ENCODE measurements at places on chromosomes 11 and 22. TPM values are rescaled to one million over a fixed set of nuclear protein-coding genes. Genes with fewer than 3 reads are reported as not detected.

- no peak for DNase-seq
These were observed 475.1 kb upstream of the LARGE1 start for GRCh38 chr22:34395370-34395769.

GRCh38 chr22:23553924-23554870 lies 25.9 kb downstream of the IGLL1 start:
- DNase-seq: no peak

GRCh38 chr11:117885777-117886176 lies 9.3 kb upstream of the FXYD6 start:
- no peak for DNase-seq

- no peak for DNase-seq
These were observed 41.4 kb upstream of the PCF11 start for GRCh38 chr11:83115551-83115950.

DNA sequence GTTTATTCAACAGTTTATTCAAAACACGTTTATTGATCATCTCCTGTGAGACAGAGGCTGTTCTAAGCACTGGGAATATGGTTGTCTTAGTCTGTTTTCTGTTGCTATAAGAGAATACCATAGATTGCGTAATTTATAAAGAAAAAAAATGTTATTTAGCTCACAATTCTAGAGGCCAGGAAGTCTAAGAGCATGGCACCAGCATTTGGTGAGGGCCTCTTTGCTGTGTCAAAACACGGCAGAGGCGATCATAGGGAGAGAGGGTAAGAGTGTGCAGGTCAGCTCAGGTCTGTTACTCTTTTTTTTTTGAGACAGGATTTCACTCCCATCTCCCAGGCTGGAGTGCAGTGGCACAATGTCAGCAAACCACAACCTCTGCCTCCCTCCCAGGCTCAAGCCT lies 5.2 kb upstream of the IL17RA start:
- DNase-seq: no peak

- DNase-seq: peak; percentile 89
These were observed 2.6 kb upstream of the UCP3 start for GRCh38 chr11:74011360-74012073.

DNA sequence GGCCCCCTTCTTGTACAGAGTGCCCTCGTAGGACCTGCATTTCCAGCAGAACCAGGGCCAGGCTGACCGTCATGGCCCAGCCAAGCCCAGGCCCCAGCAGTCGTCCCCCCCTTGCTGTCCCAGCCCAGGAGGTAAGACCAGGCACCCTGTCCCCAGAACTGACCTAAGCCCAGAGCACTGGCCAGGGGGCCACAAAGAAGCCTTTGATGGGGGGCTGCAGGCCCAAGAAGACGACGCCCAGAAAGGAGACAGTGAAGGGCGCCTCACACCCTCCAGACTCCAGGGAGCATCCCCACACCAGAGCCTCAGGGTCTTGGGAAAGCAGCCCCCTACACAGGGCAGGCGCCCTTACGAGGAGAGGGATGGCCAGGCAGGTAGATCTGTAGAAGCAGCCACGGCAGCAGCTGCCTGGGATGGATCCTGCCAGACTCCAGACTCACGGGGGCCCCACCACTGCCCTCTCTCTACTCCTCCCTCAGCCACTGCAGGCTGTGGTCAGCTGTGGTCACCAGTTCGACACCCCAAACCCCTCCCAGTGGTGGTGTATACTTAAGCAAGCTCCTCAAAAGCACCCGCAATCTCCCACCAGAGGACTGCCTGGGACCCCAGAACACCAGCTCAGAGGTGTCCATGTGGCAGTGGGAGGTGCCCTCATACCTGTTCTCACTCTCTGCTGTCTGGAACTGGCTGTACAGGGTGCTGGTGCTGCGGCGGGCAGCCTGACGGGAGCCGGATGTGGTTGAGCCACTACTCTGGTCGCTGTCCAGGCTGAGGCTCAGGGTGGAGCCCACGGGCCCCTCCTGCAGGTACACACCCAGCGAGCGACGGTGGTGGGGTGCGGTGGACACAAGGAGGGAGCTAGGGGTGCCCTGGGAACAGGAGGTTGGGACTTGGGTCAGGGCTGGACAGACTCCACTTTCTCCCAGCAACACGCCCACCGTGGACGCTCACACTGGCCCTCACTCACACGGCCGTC lies 27.0 kb downstream of the SBF1 start:
- DNase-seq: no peak

GRCh38 chr22:48692734-48693376 lies 1134.8 kb downstream of the BRD1 start:
- DNase-seq: no peak

DNA sequence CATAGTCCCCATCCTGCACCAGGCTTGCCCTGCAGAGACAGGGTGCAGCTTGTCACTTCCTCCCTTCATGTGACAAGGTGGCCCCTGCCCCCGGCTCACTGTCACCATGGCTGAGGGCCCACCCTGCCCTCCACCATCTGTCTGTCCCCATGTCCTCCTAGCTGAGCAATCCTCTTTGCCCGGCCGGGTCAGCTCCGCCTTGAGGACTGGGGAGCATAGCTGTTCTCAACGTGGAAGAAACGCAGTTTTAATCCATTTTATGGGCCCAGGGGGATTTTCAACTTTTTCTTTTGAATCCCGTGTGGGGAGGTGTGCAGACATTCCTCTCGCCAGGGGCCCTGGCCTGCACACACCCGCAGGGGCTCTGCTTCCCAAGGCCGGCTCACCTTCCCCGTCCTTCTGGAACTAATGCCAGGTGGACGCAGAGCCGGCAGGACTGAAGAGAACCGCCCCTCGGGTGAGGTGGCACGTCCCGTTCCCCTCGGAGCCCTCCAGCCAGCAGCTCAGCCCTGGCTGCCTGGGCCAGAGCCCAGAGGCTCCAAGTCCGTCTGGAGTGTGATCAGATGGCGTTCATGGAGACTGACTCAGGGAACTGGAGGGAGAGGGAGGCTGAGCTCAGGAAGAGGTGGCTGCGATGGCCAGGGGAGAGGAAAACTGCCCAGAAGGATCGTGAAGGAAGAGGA lies 1108.7 kb downstream of the BRD1 start:
- no peak for DNase-seq

DNA sequence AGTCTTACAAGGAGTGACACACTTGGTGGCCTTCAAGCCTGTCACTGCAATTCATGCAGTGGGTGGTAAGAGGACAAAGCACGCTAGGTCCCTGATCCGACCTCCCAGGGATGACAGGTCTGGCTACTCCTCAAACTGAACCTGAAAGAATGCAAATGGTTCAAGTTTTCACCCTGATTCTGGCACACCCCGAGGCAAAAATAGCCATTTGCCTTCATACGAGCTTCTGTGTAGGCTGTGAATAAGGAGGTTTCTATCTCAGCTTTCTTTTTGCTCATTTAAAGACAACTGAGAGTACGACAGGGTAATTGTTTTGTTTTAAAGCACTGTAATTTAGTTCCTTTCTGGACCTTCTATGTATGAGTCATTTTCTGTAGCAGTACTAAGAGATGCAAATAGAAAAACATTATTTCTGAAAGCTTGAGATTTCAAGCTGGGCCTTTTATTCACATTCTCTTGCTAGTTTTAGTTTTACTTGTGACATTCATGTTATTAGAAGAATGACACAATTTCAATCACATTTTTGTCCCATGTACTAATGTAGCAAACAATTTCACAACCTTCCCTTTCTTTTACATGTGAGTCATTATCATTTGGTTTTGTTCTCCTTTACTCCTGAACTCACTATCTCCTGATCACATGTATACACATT lies 56.6 kb upstream of the FDX1 start:
- peak; percentile 64 for DNase-seq

DNA sequence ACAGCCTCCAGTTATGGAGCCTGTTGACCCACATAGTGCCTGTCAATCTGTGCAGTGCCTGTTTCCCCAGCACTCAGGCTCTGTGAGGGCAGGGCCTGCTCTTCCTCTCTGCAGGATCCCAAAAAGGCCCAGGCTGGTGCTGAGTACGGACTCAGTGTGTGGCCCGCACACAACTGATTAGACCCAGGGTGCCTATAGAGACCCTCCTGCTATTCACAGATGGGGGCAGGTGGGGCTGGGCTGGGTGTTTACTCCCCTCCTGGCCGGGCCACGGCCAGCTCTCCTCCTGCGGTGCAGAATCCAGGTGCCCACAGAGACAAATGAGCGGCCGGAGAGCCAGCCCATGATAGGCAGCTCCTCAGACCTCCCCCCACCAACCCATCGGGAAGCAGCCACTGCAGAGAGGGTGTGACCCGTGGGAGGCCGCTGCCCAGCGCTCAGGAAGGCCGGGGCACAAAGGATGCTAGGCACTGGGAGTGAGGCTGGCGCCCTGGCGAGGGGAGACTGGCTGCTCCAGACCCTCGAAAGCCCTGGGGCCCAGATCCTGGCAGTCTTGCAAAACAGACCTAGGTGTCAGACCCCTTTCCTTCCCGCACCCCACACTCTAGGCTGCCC lies 239.0 kb downstream of the CTTN start:
- DNase-seq: no peak

DNA sequence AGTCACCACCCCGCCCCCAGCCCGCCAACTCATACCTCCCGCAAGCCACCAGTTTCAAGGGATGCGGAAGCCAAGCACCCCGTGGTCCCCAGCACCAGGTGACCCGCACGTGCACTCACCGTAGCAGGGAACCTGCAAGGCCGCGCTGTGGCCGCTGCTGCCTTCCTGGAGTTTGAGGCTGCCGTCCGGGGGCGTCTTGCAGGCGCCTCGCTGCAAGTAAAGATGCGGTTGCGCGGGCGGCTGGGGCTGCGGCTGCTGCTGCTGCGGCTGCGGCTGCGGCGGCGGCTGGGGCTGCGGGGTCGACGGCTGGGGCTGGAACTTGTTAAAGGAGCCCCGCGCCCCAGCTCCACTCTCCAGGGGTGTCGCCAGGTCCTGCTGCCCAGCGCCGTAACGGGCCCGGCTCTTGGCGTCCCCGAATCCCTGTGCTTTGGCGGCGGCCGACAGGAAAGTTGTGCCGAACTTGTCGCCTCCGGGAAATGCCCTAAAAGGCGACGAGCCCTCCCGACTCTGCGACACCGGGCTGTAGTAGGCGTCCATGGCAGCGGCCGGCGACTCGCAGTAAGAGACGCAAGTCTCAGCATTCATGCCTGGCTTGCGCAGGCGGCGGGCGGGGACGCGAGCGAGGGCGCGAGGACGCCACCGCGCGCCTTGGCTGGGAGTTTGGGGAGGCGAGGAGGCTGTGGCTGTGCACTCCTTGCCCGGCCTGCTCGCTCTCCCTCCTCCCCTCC lies at the start of gene ALX4:
Gene ALX4 (minus strand): TSS at position 662 of the 728 bp plus-strand sequence. CDS start 77 bp downstream, at position 585.
- DNase-seq: peak; percentile 77

DNA sequence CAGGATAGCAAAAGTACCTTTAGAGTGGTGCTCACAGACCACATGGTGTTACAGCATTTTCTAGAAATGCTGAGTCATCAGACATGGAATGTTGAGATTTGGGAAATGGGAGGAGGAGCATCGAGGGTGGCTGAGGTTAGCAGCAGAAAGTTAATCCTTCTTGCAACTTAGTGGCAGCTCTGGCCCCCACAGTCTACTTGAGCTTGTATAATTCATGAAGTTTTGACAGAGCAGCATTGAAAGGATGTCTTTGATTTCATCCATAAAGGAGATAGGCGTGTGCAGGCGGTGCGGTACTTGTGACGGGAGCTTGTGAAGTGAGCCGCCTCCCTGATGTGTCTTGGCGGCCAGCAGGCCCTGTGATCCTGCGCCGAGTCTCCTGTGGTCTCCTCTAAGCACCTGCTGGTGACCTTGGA lies 330.5 kb downstream of the TBC1D22A start:
- no peak for DNase-seq

GRCh38 chr22:24190159-24190540 lies 8.9 kb downstream of the SUSD2 start:
- DNase-seq: no peak

DNA sequence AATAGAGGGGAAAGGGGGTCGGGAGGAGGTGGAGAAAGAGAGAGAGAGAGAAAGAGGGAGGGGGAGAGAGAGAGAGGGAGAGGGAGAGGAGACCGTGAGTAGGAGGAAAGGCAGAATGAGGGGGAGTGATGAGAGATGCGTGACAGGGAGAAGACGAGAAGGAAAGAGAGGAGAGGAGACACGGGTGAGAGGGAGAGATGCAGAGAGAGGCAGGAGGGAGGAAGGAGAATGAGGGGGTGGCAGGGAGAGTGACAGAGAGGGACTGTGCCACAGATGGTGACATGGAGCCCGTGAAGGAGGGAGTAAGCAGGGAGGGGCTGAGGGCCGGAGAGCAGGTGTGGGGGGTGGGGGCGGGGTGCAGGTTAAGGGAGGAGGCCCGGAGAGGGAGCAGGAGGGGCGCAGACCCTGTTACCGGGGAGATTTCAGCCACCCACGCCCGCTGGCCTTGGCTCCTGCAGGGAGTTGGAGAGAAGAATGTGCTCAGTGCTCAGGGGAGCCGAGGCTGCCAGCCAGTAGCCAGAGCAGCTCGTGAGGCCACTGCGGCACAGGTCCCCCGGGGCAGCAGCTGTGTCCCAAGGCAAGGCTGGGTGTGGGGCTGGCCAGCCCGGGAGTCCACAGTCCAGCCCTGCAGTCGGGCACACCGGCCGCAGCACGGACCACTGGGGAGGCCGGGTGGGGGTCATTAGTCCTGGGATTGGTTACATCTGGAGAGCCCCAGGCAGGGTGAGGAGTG lies at the start of gene SSTR3:
Gene SSTR3 (minus strand): TSS at position 304 of the 733 bp plus-strand sequence. CDS start 4,674 bp downstream, outside the sequence.
- DNase-seq: no peak

DNA sequence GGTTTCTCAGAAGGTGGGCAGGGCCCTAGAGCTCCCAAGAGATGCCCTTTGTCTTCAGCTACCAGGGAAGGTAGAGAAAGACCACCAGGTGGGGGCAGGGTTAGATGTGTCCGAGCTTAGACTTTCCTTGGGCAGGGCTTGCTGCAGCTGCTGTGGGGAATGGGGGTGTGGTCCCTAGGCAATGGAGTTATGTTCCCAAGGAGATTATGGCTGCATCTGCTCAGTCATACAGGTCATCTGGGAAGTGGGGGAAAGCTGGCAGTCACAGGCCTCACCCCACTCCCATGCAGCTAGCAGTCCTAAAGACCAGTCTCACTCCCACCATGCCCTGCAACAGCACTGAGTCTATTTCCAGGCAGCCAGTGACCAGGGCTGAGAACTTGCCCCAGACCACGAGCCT lies 29.5 kb downstream of the MMP27 start:
- DNase-seq: no peak

Gene FZD4
- total RNA-seq: 0.02 TPM

Gene ROM1
- 2.3 TPM for total RNA-seq

Gene ENTHD1
- 0.09 TPM for total RNA-seq

Gene RAB38
- total RNA-seq: 2.2 TPM

Gene MRPL48
- 67.2 TPM for total RNA-seq

Gene OR8A1
- not detected for total RNA-seq

Data from activated CD4-positive, alpha-beta T cell treated with anti-CD3 and anti-CD28 coated beads, Interleukin-2, amount 10 ng/mL, durations not matched to agents 24 days and 14 days (primary cell).